ENCODE measurements at places on chromosomes 6 and 20.

- no peak for DNase-seq
Observed at GRCh38 chr6:170047823-170048222, 243.1 kb downstream of the DLL1 start.

- DNase-seq: no peak
Observed at GRCh38 chr6:79646006-79646405, 14.9 kb downstream of the SH3BGRL2 start.

DNA sequence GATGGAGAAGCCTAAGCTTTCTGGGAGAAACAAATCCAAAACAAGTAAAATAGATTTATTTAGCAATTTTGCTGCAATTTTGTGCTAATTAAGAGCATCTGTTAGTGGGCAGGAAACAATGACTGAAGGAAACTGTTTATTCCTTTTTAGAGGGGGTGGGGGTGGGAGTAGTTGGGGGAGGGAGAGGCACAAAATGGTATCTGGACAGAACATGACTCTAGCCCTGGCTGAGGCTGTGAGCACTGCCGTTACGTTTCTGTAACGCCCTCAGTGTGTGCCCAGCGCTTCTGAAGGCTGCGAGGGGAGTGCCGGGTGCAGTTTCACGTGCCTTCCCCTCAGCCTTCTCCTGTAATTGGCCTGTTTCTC lies 28.8 kb downstream of the METTL24 start:
- DNase-seq: no peak

- no peak for DNase-seq
Observed at GRCh38 chr6:107179004-107179403, 63.7 kb upstream of the BEND3 start.

DNA sequence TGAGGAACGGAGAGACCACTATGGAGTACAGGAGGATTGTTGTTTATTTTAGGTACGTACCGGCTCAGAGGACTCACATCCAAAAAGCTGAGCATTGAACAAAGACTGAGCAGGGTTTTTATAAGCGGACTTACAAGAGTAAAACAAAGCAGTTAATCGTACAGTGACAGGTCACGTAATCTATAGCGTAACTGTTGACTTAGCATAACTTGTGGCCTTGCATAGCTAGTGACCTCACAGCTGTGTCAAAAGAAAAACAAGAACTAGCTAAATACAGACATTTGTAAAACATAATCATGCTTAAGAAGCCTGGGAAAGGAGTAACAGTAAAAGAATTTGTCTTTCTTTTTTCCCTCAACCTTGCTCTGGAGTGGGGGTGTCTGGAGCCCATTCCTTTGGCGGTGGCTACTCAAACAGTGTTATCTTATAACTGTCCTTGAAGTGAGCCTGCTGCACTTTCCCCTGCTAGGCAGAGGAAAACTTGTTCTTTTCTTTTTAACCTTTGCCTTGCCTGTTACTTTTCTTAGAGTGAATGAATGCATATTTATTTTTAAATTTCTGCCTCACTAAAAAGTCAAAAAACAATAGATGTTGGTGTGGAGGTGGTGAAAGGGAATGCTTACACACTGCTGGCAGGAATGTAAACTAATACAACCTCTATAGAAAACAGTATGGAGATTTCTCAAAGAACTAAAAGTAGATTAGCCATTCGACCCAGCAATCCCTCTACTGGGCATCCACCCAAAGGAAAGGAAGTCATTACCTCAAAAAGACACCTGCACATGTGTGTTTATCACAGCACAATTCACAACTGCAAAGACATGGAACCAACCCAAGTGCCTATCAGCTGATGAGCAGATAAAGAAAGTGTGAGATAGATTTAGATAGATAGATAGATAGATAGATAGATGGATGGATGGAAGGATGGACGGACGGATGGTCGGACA lies 109.0 kb downstream of the TAF4 start:
- no peak for DNase-seq

DNA sequence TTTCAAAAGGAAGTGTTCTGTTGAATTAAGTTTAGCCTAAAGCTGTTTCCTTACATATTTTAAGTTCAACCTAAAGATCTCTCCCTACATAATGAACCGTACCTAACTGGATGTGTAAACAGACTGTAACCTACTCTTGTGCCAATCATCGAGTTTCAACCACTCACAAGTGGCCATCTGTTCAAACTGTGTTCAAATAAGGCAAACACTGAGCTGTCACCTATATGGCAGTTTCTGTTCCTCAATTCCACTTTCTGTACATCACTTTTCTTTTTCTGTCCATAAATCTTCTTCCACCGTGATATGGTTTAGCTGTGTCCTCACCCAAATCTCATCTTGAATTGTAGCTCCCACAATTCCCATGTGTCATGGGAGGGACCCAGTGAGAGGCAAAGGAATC lies 428.6 kb downstream of the HACE1 start:
- no peak for DNase-seq

- DNase-seq: peak; percentile 91
Observed at GRCh38 chr6:25485821-25486534, 166.0 kb upstream of the SCGN start.

GRCh38 chr6:143859891-143860660 lies 4.2 kb upstream of the ZC2HC1B start:
- DNase-seq: no peak

DNA sequence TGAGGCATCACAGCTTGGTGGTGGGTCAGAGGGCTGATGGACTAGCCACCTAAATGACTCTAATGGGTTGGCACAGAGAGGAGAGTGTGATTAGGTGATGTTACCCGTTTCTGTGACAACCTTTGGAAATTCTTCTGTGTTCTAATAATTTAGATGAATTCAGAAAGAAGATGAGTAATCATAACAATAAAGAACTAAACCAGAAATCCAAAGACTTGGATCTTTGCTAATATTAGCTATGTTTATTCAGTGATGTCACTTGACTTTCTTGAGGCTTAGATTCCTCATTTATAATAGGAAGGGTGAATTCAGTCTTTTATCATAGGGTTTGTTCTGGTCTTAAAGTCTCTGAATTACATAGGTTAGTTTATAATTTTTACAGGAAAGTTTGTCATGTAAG lies 19.9 kb downstream of the CRYBG1 start:
- DNase-seq: no peak

DNA sequence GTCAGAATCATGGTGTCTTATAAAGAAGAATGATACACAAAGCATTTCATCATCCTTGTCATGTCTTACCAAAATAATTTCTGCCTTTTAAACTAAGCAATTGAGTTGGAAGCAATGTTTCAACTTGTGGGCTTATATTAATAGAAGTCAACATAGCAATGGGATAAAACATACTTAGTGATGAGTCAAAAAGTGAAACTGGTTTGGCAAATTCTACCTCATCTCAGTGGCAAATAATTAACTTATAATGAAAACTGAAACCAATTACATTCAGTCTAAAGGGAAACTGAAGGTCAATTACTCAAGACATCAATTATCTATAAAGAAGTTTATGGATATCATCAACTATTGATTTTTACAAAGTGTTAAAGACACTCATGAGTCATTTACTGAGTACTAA lies 463.8 kb downstream of the BMP2 start:
- DNase-seq: no peak
